ENCODE measurements at places on chromosomes 3 and 15. TPM values are rescaled to one million over a fixed set of nuclear protein-coding genes. Genes with fewer than 3 reads are reported as not detected.

IQCF5 gene
- not detected for total RNA-seq

VIPR1 gene
- 10.1 TPM for total RNA-seq

IL16 gene
- 8.9 TPM for total RNA-seq

MYL3 gene
- 23.7 TPM for total RNA-seq

- DNase-seq: peak; percentile 38
These were observed 22.2 kb upstream of the FBN1 start for GRCh38 chr15:48667701-48668100.

DNA sequence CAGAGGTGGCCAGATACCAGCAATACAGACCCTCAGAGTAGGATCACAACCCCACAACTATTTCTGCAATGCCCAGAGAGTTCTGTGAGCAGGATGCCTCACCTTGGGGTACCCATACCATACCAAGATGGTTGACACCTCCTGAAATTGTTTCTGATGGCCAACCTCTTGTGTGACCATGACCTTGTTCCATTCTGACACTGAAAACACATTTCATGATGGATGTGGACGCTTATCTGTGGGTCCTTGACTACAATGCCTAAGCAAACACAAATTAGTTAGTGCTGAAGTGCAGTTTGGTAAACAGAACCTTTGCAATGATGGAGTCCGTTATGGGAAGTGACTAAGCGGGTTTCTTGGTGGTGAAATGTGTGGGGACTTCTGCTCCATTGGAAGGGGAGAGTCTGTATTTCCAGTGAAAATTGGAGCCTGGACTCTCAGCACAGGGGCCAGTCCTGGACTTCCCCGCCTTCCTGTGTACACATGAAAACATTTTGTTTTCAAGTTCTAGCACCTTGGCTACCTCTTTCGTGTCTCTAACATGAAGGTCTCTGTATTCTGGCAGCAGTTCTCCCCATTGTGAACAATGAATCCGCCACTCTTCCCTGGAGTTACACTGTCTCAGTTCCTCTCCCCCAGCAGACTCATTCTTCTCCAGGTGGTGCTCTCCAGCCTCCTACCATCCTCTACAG is 106.2 kb downstream of the XXYLT1 start:
- no peak for DNase-seq

DNA sequence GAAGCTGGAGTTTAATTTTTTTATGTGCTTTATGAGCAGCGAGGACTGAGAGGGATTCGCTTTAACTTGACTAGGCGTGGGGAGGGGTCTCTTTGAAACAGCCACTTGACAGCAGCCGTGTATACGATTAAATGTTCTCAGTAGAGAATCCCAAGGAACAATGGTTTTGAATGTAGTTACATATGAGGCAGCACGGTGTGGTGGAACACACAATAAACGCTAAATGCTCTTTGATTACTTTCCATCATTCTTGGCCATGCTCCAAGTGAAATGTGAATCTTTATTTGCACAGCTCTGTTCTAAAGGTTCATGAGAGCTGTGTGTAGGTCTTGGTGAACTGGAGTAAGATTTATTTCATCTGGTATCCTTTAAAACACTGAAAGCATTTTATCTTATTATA is 251.4 kb upstream of the TGFBR2 start:
- DNase-seq: no peak

GRCh38 chr15:38074029-38074428 is 139.6 kb downstream of the TMCO5A start:
- DNase-seq: no peak

GRCh38 chr3:179190581-179190980 is 42.4 kb downstream of the PIK3CA start:
- DNase-seq: no peak
